Activated T-cell treated with anti-CD3 and anti-CD28 coated beads for 48 hours (primary cell): ENCODE measurements at places on chromosomes 6 and 20.

GRCh38 chr20:15236812-15237211, 899.4 kb upstream of the FLRT3 start:
- no peak for DNase-seq

DNA sequence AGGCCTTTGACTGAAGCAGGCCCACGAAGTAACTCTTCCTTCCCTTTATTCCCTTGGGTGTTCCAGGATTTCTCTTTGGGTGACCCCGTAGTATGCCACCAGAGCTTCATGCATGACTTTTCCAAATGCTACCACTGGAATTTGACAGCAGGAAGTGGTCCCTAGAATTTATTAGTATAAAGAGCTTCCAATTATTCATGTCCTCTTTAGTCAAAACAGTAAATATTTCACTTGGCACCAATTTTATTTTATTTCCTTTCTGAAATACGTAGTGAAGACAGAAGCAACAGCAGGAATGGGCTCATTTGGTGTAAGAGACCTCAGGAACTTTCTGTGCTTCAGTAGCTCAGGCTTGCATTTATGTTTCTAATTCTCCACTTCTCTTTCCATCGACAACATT, 151.3 kb downstream of the LCA5 start:
- DNase-seq, result no peak

DNA sequence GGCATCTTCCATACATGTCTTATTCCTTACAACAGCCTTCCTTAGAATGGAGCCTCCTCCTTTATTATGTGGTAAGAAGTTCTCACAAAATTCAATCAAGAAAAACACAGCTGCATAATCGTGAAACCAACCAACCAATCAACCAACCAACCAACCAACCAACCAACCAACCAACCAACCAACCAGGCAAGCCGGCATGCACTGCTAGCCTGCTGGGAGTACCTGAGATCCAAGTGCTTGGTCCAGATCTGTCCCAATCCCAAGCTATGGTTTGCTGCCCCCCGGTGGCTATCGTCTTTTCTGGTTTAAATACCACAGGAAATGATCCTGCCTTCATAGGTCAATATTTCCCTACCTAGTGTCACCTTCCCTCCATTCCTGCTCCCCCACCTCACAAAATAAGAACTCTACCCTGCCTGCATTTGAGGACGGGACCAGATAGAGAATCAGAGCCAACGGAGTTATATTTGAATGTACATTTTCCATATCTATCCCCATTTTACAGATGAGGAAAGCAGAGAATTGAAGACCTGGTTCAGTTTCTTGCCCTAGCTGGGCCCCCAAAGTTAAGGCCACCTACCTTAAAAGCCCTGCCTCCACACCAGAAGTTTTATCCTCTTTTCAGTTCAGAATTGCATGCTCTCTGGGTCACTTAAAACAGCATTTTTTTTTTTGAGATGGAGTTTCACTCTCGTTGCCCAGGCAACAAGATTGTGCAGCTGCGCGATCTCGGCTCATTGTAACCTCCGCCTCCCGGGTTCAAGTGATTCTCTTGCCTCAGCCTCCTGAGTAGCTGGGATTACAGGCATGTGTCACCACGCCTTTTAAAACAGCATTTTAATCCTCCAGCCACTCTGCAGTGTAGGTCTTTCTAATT, 27.1 kb downstream of the RAB44 start:
- peak; percentile 47 for DNase-seq

DNA sequence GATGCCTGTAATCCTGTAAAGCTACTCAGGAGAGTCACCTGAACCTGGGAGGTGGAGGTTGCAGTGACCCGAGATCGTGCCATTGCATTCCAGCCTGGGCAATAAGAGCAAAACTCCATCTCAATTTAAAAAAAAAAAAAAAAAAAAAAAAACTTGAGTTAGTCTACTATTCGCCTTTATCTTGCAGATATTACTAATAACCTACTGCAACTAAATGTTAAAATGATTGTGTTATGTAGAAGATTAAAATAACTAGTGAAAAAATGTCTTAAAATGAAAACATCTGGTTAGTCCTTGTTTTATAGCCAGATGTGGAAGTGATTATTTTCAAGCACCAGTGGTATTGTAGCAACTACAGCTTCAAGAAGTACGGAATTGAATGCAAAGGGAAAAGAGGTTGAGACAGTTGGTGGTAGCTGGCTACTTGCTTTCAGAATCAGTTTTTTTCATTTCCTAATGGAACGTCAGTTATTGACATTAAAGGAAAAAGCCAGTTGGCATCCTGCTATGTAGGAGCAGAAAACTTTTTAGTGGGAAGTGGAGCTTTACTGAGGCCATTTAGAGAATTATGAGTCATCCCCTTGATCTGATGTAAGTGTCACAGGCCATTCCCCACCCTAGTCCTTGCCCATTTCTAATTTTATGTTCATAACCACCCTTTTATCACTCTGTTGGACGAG, 43.8 kb upstream of the DYNLRB1 start:
- no peak for DNase-seq

GRCh38 chr20:58571356-58571692, 56.1 kb upstream of the APCDD1L start:
- no peak for DNase-seq

- DNase-seq, result no peak
Observed at GRCh38 chr6:160198606-160199211, 59.9 kb downstream of the SLC22A2 start.

GRCh38 chr6:24078200-24078599, 47.8 kb upstream of the NRSN1 start:
- DNase-seq, result no peak

DNA sequence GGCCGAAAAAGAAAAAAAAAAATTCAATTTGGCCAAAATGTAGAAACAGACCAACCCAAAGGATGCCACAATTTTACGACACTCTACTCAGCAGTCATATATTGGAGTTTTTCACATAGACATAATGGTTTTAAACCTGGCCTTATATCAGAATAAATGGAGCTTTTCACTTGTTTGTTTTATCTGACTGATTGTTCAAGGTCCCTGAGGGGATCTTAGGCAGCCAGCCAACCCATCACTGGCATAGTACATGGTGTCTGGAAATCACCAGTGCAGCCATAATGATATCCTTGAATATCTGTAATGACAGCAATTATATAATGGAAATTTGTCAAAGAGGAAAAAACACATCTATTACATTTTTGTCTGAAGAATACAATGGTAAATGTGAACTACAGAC, 96.9 kb downstream of the PRSS35 start:
- no peak for DNase-seq
